ENCODE measurements at places on chromosomes 5 and 9.

GRCh38 chr9:35415402-35416097, 74.4 kb upstream of the RUSC2 start:
- no peak for DNase-seq

GRCh38 chr5:117494188-117494587, 919.6 kb upstream of the SEMA6A start:
- no peak for DNase-seq

DNA sequence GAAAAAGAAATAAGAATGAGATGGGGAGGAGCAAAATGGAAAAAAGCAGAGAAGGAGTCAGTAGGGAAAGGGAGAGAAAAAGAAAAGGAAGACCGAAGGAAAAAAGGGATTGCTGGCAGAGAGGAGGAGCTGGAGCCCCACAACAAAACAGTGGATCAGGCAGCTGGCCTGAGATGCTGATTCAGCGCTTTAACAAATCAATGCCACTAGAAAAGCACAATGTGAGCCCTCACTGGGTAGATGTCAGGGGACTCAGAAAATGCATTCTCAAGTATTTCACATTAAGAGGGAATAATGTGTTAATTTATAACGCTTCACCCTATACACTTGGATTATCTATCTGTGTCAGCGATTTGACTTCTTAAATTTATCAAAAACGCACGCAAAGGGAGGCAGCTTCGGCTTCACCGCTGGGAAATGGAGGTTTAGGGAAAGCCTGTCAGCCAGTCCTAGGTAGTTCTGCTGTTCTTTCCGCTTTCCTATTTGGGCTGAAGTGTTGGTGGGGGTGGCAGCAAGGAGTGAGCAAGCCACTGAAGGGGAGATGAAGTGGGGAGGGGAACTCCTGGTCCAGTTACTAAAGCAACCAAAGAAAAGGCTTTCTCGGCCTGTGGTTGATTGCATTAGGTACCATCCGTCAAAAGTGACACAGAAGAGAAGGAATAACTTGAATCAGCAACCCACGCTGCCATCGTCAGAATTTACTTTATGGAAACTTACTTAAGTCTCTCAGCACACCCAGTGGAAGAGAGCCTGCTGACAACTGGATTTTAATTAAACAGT, 161.6 kb downstream of the BNC2 start:
- DNase-seq, result no peak

DNA sequence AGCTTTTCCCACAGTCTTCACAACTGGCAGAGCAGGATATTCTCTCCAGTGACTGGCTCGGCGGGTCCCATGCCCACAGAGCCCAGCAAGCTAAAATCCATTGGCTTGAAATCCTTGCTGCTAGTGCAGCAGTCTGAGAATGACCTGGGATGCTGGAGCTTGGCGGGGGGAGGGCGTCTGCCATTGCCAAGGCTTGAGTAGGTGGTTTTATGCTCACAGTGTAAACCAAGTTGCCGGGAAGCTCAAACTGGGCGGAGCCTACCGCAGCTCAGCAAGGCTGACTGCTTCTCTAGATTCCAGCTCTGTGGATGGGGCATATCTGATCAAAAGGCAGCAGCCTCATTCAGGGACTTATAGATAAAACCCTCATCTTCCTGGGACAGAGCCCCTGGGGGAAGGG, 194.1 kb downstream of the CCDC171 start:
- no peak for DNase-seq

GRCh38 chr5:143054480-143054941, 284.3 kb downstream of the ARHGAP26 start:
- DNase-seq, result no peak

DNA sequence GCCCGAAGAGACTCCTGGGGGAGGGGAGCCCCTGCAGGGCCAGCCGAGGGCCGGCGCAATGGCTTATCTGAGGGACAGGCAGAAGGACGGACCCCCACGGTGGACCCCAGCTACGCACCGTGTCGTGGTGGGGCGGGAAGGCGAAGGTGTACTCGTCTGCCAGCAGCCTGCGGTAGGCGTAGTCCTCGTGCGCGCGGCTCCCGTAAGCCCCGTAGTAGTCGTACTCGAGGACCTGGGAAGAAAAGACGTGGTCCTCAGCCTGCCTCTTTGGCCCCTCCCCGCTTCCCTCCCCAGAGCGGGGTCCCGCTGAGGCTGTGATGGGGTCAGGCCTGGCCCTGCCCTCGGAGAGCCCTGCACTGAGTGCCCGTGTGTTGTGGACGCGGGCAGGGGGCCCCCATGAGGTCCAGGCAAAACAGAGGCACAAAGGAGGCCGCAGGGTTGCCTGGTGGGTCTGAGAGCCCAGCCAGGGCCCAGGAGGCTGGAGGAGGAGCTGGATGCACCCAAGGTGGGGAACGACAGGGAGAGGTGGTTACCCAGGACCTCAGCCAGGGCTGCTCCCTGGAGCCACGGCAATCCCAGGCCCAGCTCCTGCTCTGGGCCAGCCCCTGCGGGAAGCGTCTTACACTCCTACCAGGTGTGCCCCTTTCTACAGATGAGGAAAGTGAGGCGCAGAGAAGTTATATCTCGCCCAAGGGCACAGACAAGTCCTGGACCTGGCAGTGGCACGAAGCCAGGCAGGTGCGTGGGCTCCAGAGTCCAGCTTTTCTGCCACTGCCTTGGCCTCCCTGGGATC, 35.2 kb downstream of the SARDH start:
- DNase-seq, result no peak

DNA sequence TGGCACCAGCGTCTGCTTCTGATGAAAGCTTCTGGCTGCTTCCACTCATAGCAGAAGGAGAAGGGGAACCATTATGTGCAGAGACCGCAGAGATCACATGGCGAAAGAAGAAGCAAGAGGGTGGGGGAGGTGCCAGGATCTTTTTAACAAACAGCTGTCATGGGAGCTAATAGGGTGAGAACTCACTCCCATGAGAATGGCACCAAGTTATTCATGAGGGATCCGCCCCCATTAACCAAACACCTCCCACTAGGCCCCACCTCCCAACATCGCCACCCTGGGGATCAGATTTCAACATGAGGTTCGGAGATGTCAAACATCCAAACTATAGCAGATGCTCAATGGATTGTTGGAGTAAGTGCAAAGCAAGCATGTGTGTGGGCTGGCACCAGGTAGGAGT, 125.8 kb upstream of the SLIT3 start:
- DNase-seq, result no peak

DNA sequence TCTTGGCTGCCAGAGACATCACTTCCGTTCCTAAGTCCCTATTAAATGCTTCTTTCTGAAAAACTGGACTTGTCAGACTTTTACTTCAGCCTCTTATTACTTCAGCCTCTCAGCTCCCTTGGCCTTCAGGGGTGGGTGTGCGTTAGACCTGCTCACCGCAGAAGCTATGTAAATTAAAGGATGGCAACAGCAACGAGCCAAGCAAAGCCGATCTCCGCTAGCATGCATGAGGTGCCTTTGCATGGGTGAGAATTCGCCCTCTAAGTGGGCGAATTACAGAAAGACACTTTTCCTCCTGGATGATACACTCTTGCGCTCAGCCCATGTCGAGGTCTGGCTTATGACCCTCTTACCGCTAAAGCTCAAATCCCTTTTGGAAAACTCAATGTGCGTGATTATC, 10.9 kb upstream of the IL3 start:
- DNase-seq, result no peak

DNA sequence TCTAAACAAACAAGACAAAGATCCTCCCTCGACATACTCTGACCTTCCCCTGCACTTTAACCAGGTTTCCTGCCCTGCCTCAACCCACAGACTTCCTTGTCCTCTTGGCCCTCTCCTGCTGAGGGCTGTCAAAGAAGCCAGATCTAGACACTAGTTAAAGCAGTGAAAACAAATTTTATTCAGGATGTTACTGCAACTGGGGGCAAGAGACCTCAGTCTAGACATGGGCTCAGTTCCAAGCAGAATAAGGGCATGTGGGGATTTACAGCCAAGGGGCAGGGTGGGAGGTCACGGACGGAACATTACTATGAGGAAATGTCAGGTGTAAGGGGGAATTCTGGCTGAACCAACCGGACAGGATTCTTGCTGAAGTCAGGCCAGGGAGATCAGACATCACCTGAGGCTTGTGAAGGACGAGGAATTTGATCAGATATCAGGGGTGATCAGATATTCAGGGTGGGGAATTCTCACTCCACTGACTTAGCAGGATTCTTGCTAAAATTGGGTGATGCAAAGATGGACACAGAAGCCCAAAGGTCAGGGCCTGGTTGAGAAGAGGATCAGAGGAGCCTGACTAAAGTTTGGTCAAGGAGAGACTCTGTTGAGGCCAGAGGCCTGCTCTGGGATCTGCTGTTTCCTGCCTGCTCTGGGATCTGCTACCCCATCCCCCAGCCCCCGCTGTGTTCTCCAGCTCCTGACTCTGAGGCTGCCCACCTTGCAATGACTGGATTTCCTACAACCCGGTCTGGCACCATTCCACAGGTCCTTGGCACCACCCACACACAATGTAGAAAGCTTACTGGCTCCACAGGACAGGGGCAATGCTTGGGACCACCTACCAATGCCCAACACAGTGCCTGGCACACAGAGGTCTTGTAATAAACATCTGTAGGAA, 21.5 kb downstream of the GABBR2 start:
- DNase-seq, result no peak

DNA sequence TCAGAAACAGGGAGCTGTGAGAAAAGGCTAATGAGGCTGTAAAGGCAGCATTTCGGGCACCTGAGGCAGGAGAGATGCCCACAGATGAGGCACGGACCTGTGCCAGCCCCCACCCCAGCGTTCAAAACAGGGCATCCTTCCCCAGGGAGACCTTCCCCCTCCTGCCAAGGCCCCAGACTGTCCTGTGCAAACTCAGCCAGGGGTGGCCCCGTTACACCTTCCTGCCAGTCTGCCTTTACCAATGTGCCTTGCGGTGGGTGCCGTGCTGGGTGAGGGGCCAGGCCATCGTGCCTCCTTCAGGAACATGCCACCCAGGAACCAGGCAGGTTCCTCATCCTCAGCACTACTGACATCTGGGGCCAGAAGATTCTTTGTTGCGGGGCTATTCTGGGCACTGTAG, 53.9 kb downstream of the AK8 start:
- DNase-seq, result no peak

- DNase-seq, result no peak
These were observed 294.3 kb downstream of the TAF11L14 start for GRCh38 chr5:17928581-17928981.

GRCh38 chr5:68187268-68188055, 28.1 kb upstream of the PIK3R1 start:
- no peak for DNase-seq

DNA sequence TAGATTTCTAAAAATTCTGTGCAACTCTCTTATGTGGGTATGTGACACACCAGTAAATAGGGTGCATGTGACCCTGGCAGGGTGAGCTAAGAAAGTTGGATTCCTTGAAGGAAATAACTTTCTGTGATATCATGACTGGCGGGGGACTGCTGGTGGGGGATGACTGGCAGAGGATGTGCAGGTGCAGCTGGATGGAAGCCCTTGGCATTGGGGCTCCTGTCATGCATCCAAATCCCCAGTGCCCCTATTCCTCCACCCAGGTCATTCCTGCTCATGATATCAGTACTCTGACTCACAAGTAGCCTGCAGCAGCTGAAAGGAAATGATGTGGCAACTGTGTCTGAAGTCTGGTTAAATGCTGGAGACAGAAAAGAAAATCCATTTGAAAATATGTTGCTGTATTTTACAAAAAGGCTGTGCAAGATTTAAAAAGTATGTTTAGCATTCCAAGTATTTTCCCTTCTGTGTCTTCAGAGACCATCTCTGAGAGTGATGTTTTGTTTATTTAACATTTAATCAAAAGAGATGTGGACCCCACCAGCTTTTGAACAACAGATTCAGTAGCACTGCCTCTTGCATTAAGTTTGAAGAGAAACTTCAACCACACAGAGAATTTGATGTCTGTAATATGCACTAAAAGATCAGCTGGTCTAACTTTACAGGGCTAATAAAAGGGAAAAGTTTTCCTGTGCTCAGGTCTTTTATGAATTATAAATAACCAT, 17.9 kb upstream of the ZSWIM6 start:
- DNase-seq, result no peak

DNA sequence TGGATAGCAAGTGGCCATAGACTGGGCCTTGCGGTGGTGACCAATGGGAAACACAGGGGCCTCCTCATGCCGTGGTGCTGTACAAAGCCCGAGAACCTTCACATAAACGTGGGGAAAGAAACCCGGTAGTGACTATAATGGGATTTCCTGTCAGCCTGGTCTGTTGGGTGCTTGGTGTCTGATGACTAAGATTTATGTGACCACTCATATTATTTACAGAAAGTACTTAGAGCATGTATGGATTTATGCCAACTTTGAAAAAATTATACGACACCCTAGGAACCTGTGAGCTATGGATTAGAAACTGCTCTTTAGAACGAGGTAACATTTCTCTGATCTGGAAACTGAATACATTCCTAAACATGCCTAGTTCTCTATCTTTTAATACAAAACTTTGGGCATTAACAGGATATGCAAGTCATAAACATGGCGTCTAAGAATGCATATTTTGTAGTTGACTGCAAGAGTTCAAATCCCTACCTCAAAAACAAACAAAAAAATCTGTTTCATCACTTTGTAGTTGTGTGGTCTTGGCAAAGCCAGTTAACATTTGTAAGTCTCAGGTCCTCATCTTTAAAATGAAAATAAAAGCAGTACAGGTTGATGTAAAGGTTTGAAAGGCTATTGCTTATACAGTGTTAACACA, 85.4 kb downstream of the TMEM167A start:
- no peak for DNase-seq

DNA sequence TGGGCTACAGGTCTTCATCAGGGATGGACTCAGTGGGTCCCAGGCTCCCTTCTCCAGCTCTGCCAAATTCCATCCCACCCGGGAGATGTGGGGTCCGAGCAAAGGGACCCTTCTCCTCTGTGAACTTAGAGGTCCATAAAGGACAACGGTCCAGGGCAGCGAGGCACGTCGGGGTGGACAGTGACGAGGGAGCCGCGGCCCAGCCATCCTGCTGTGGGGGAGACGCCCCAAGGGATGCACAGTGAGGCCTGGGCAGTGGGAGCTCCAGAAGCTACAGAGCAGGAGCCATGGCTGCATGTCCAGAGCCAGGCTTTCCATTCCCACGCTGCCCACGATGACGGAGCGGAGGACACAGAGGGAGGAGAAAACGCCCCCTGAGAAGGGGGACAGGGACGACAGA, 107.5 kb upstream of the PPP1R26 start:
- DNase-seq, result no peak

- peak; percentile 23 for DNase-seq
These were observed 560.7 kb downstream of the HTR1A start for GRCh38 chr5:63401436-63402046.

- DNase-seq, result no peak
These were observed at the start of gene BASP1 for GRCh38 chr5:17217493-17218352. TSS of gene BASP1 (plus strand) at chr5:17217631. CDS start at chr5:17275217, 57,586 bp downstream.
